Mesothelial cell of epicardium (in vitro differentiated cells): ENCODE measurements at places on chromosomes 11 and 22. TPM values are rescaled to one million over a fixed set of nuclear protein-coding genes. Genes with fewer than 3 reads are reported as not detected.

The TMEM123 gene
- total RNA-seq, result 131 to 144 TPM (median 137 TPM) in 3 replicates

The OR52N2 gene
- total RNA-seq, result not detected in 3 replicates

The PNPLA3 gene
- 5.7 to 6.2 TPM (median 6.1 TPM) in 3 replicates for total RNA-seq

The C11orf42 gene
- total RNA-seq, result not detected in 3 replicates

The GLYAT gene
- total RNA-seq, result not detected in 3 replicates

The APLNR gene
- total RNA-seq, result 3.1 to 3.4 TPM (median 3.1 TPM) in 3 replicates

The TXNRD2 gene
- 21.0 to 23.2 TPM (median 22.9 TPM) in 3 replicates for total RNA-seq

The TMA7B gene
- total RNA-seq, result not detected in 3 replicates

The MIAT gene
- total RNA-seq, result 6.6 to 7.0 TPM (median 6.7 TPM) in 3 replicates

The SYT13 gene
- 6.8 to 9.0 TPM (median 8.1 TPM) in 3 replicates for total RNA-seq

The TRIM44 gene
- 81.2 to 88.2 TPM (median 86.6 TPM) in 3 replicates for total RNA-seq

The TMEM132A gene
- 182 to 197 TPM (median 193 TPM) in 3 replicates for total RNA-seq

The DHCR7 gene
- 94.8 to 110 TPM (median 98.2 TPM) in 3 replicates for total RNA-seq

The B3GAT1 gene
- 1.4 to 1.5 TPM (median 1.5 TPM) in 3 replicates for total RNA-seq

The SELENOH gene
- 152 to 158 TPM (median 156 TPM) in 3 replicates for total RNA-seq

The VPS11 gene
- 32.5 to 35.2 TPM (median 32.6 TPM) in 3 replicates for total RNA-seq

The USP35 gene
- total RNA-seq, result 12.3 to 13.4 TPM (median 13.2 TPM) in 3 replicates
